Left lung (tissue), 14 donors: ENCODE measurements at places on chromosomes 6 and 20.

DNA sequence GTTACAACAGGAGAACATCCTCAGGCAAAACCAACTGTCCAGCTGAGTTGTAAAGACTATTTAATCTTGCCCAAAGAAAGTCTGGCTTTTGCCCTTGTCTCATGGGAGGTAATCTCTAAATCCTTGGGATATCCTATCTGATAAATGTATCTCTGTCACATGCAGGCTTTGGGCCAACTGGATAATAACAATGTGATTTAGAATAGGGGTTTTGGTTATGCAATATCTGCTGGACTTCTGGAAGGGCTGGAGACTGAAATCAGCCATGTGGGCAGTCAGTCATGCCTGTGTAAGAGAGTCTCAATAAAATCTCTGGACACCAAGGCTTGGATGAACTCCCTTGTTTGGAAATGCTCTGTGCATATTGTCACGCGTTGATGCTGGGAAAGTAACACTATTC, 56.3 kb upstream of the PRL start:
- H3K4me3 ChIP-seq = no peak overlapping the region
- DNase-seq = no peak
- no peak overlapping the region for H3K27ac ChIP-seq
- H3K27me3 ChIP-seq = no peaks in the 10 kb centered on the region
- peaks cover 5% of the 10 kb centered on the region for H3K4me1 ChIP-seq

- H3K4me3 ChIP-seq = no peak overlapping the region
- H3K27ac ChIP-seq = peak overlapping the region; percentile 34
- H3K36me3 ChIP-seq = no peaks in the 10 kb centered on the region
Measured at GRCh38 chr20:49594143-49594930, 26.4 kb upstream of the PTGIS start.

DNA sequence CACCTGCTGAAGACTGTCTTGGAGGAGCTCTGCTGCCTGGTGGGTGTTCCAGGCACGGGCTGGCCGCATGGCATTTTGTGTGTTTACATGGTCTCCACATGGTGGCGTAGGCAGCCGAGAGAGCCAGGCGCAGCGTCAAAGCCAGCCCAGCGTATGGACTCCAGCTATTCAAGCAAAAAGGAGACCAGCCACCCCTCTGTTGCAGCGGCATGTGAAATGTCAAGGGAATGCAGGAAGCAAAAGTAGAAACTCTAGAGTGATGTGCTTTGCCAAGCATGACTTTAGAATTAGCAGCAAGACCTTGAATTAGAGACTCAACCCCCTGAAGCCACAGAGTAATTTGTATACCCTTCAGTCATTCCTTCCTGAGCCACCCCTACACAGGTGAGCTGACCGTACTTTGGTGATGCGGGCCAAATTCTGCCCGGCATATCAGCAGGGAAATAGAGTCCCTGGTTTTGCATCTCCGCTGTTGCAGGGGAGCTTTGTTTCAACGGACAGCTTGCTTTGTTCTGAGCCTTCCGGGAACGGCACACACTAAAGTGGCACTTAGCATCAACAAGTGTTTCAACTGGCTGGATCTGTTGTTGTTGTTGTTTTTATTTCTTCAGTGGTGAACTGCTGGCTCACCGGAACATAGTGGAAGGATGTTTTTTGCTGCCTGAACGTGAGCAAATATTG, 48.5 kb downstream of the FNDC1 start:
- no peaks in the 10 kb centered on the region for H3K27me3 ChIP-seq
- no peak overlapping the region for H3K4me3 ChIP-seq
- no peak for DNase-seq
- no peaks in the 10 kb centered on the region for H3K4me1 ChIP-seq
- H3K36me3 ChIP-seq = no peaks in the 10 kb centered on the region
- no peak overlapping the region for H3K27ac ChIP-seq

DNA sequence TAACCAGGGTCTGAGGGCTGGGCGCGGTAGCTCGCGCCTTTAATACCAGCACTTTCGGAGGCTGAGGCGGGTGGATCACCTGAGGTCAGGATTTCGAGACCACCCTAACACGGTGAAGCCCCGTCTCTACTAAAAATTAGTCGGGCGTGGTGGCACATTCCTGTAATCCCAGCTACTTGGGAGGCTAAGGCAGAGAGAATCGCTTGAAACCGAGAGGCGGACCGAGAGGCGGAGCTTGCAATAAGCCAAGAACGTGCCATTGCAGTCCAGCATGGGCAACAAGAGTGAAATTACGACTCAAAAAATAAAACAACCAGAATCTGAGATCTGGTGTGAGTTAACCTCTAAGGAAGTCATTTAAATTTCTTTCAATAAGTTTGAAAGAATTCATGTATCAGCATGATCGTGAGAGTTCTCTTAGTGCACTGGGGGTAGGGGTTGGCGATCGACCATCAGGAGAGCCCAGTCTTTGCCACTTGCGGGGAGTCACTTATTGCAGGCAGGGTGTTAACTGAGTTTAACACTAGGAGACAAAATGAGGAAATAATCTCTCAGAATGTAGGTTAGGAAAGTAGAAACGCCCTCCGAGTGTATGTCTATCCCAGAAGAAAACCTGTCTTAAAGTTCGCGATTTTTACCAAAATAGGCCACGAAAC, 206.5 kb upstream of the ZNF184 start:
- no peaks in the 10 kb centered on the region for H3K4me1 ChIP-seq
- no peak for DNase-seq
- H3K36me3 ChIP-seq = no peaks in the 10 kb centered on the region
- no peak overlapping the region for H3K4me3 ChIP-seq
- H3K27me3 ChIP-seq = peaks cover 53% of the 10 kb centered on the region

DNA sequence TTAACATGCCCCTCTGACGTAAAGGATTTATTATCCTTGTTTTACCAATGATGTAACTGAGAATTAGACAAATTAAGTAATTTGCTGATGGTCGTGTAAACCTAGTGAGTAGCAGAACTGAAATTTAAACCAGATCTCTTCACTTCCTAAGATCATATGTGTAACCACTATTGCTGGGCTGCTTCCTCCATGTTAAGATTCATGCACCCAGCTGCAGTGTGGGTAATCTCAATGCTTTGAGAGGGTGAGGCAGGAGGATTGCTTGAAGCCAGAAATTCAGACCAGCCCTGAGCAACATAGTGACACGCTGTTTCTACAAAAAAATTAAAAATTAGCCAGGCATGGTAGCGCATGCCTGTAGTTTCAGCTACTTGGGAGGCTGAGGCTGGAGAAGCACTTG, 97.9 kb downstream of the L3MBTL3 start:
- H3K4me1 ChIP-seq = no peaks in the 10 kb centered on the region
- no peak overlapping the region for H3K27ac ChIP-seq
- H3K36me3 ChIP-seq = no peaks in the 10 kb centered on the region

DNA sequence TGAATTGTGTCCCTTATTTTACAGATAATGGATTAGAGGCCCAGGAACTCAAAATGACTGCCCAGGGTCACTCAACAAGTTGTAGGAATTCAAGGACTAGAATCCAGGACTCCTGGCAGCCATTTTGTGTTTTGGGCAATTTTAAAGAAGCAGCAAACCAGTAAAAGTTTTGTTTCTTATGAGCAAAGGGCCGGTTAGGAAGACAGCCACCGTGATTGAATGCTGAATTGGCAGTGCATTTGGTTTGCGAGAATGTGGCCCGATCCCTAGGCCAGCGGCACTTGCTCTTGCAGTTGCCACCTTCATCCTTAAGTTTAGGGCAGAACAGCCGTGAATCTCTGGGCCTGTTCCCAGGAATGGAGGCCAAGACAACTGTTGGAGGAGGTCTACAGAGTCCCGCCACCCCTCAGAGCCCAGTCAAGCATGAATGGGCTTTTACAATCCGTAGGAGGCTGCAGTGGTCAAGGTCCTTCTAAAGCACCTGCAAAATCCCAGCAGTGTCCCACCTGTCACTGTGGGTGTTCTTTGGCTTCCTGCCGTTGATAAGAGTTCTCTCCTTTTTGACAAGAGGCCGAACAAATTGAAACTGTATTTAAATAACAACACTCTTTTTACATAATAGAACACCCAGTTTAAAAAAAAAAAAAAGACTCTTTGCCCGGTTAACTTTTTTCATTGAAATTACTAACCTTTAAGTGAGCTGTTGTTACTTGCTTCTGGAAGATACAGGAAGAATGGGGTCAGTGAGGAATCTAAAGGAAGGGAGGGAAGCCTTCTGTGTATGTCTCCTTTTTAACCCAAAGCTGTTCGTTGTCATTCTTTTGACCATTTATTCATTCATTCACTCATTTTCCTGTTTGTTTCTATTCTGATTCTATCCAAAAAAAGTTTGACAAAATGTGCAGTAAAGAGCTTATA, 68.7 kb downstream of the PHACTR2 start:
- H3K36me3 ChIP-seq = no peaks in the 10 kb centered on the region
- no peak overlapping the region for H3K4me3 ChIP-seq
- peaks cover 50% of the 10 kb centered on the region for H3K4me1 ChIP-seq
- peak overlapping the region; percentile 71 for H3K27ac ChIP-seq
- no peaks in the 10 kb centered on the region for H3K27me3 ChIP-seq

DNA sequence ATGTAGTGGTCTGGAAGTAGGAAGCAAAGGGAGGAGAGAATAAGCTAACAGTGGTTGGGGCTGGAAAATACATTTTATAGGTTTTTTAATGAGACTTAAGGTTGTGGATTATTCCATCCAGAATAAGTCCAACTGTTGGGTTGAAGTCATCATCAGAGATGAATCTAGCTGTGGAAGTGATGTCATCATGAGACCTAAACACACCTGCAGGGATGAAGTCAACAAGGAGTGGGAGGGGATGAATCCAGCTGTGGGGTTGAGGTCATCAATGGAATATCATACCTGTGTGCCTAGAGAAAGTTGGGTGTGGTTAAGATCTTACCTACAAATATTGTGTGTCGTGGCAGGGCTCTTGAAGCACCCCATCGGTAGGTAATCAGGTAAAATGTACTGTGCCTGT, 730.7 kb downstream of the RFPL4B start:
- H3K27me3 ChIP-seq = no peaks in the 10 kb centered on the region
- H3K27ac ChIP-seq = no peak overlapping the region
- H3K36me3 ChIP-seq = no peaks in the 10 kb centered on the region
- H3K4me1 ChIP-seq = no peaks in the 10 kb centered on the region
- H3K4me3 ChIP-seq = no peak overlapping the region

GRCh38 chr6:149077208-149077607, 240.3 kb upstream of the TAB2 start:
- H3K4me1 ChIP-seq = peaks cover 9% of the 10 kb centered on the region
- no peak overlapping the region for H3K27ac ChIP-seq
- H3K36me3 ChIP-seq = no peaks in the 10 kb centered on the region
- no peaks in the 10 kb centered on the region for H3K27me3 ChIP-seq
- DNase-seq = no peak
- no peak overlapping the region for H3K4me3 ChIP-seq

- DNase-seq = peak; percentile 91
- peak overlapping the region; percentile 99 for H3K27ac ChIP-seq
- no peaks in the 10 kb centered on the region for H3K27me3 ChIP-seq
- H3K4me3 ChIP-seq = peak overlapping the region; percentile 82
Measured at GRCh38 chr20:2102585-2103460, 1.2 kb downstream of the STK35 start.

DNA sequence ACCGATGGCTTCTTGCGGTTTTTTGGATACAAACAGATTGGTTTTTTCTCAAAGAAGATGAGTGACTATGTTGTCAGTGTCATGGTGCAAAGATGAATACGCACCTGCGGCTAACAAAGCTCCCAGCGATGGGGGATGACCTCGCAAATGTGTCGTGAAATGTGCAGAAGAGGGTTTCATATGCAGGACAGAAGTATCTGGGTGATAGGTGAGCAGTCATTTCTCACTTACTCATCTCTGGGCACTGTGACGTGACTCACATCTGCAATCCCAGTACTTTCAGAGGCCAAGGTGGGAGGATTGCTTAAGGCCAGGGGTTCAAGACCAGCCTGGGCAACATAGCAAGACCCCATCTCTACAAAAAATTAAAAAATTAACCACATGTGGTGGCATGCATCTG, 216.3 kb downstream of the ERMARD start:
- peaks cover 45% of the 10 kb centered on the region for H3K27me3 ChIP-seq
- no peaks in the 10 kb centered on the region for H3K36me3 ChIP-seq
- H3K4me3 ChIP-seq = no peak overlapping the region
- no peak overlapping the region for H3K27ac ChIP-seq
- H3K4me1 ChIP-seq = no peaks in the 10 kb centered on the region

GRCh38 chr6:66930559-66931290, 1223.7 kb upstream of the EYS start:
- no peak overlapping the region for H3K4me3 ChIP-seq
- no peaks in the 10 kb centered on the region for H3K27me3 ChIP-seq
- H3K4me1 ChIP-seq = no peaks in the 10 kb centered on the region
- H3K27ac ChIP-seq = no peak overlapping the region
- no peaks in the 10 kb centered on the region for H3K36me3 ChIP-seq

DNA sequence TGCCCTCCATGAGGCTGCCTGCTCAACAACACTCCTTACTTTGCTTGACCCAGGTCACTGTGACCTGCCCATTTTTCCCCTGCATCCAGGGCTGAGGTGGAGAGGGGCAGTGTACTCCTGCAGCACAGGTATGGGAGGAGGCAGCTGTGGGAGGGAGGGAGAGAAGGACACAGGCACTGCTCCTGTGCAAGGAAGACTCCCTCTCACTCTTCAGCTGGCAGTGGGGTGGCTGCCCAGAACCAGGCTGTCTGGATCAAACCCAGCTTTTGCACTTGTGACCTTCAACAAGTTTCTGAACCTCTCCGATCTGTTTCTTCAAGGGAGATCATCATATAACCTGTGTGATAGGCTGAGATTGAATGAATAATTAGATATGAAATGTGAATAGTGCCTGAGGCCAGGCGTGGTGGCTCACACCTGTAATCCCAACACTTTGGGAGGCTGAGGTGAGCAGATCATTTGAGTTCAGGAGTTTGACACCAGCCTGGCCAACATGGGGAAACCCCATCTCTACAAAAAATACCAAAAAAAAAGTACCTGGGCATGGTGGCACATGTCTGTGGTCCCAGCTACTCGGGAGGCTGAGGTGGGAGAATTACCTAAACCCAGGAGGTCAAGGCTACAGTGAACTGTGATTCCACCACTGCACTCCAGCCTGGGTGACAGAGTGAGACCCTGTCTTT, 14.1 kb downstream of the TGIF2 start:
- DNase-seq = no peak
- H3K4me3 ChIP-seq = no peak overlapping the region
- H3K27ac ChIP-seq = no peak overlapping the region
- H3K36me3 ChIP-seq = peaks cover 27% of the 10 kb centered on the region

- DNase-seq = no peak
- H3K36me3 ChIP-seq = no peaks in the 10 kb centered on the region
- H3K27ac ChIP-seq = no peak overlapping the region
- no peak overlapping the region for H3K4me3 ChIP-seq
Measured at GRCh38 chr6:11101417-11101816, 7.8 kb downstream of the SMIM13 start.

GRCh38 chr6:90809035-90809434, 222.2 kb upstream of the MAP3K7 start:
- H3K4me3 ChIP-seq = no peak overlapping the region
- no peaks in the 10 kb centered on the region for H3K4me1 ChIP-seq
- no peaks in the 10 kb centered on the region for H3K36me3 ChIP-seq
- no peak for DNase-seq
- no peaks in the 10 kb centered on the region for H3K27me3 ChIP-seq
- no peak overlapping the region for H3K27ac ChIP-seq
